Central memory CD8-positive, alpha-beta T cell (primary cell): ENCODE measurements at places on chromosomes 1 and 21.
A peak's percentile ranks its signal among the peaks of the same experiment; 100 is the strongest.

- DNase-seq: no peak
Measured at GRCh38 chr1:33706634-33707255, 157.1 kb upstream of the HMGB4 start.

- no peak for DNase-seq
Measured at GRCh38 chr1:153790966-153791647, 15.9 kb downstream of the SLC27A3 start.

DNA sequence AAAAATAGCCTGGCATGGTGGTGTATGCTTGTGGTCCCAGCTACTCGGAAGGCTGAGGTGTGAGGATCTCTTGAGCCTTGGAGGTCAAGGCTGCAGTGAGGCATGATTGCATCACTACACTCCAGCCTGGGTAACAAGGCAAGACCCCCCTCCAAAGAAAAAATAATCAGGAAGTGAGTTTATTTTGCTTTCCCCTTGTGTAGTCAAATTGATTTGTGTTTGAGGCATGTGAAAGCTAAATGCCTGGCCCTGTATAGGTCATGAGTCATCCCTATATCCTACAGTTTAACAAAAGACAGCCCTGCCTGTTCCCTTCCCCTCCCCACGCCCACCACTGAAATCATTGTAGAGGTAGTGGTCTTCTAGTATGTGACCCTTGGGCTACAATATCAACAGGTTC, 241.4 kb upstream of the JUN start:
- DNase-seq: no peak

- no peak for DNase-seq
Measured at GRCh38 chr1:19065526-19066247, 109.2 kb upstream of the IFFO2 start.

- DNase-seq: no peak
Measured at GRCh38 chr1:60111716-60112115, 38.1 kb upstream of the C1orf87 start.

GRCh38 chr1:12745992-12746323, at the start of gene CFAP107:
Gene CFAP107, plus strand, starts transcription at chr1:12746200. Its CDS starts 231 bp downstream, at chr1:12746431.
- DNase-seq: no peak

- no peak for DNase-seq
Measured at GRCh38 chr1:1889090-1889750, 1.7 kb downstream of the GNB1 start.

- peak; percentile 88 for DNase-seq
Measured at GRCh38 chr1:25562101-25562927, 18.9 kb downstream of the LDLRAP1 start.

DNA sequence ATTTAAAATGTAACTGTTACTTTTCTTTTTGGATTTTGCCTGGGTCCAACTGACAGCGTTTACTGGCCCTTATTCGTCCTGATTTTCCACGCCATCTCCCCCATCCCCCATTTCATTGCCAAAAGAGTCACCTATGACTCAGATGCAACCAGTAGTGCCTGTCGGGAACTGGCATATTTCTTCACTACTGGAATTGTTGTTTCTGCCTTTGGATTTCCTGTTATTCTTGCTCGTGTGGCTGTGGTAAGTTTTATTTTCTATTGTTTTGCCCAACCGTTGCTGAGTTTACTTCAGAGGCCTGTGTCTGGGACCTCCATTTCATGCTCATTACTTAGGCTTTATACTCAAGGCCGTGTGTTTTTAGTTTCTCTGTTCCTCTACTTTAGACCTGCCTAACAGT, 9.3 kb downstream of the LEPR start:
- no peak for DNase-seq

GRCh38 chr1:64935551-64936155, 30.7 kb downstream of the JAK1 start:
- DNase-seq: no peak

- no peak for DNase-seq
Measured at GRCh38 chr1:63466759-63467158, 56.3 kb downstream of the ITGB3BP start.

DNA sequence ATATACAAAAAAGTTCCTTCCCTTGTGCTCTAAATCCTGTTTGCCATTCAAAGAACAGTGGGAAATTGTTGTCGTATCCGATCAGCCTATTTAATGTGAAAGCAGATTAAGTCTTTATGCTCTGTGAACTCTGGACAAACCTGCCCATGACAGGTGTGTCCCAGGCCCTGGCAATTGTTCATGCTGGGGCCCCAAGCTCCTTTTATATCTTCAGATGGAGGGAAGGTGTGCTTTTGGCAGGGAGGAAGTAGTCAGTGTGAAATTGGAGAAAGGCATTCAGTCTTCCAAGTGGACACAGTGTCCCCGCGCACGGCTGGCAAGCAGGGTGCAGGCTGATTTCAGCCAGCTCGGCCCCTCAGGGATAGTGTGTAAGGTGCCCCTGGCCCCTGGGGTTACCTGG, 135.1 kb upstream of the F3 start:
- no peak for DNase-seq

- no peak for DNase-seq
Measured at GRCh38 chr1:116242741-116243140, 130.3 kb upstream of the ATP1A1 start.

- no peak for DNase-seq
Measured at GRCh38 chr1:162023181-162023546, 505 bp downstream of the OLFML2B start.

GRCh38 chr1:42142894-42143675, 10.1 kb upstream of the GUCA2B start:
- no peak for DNase-seq

DNA sequence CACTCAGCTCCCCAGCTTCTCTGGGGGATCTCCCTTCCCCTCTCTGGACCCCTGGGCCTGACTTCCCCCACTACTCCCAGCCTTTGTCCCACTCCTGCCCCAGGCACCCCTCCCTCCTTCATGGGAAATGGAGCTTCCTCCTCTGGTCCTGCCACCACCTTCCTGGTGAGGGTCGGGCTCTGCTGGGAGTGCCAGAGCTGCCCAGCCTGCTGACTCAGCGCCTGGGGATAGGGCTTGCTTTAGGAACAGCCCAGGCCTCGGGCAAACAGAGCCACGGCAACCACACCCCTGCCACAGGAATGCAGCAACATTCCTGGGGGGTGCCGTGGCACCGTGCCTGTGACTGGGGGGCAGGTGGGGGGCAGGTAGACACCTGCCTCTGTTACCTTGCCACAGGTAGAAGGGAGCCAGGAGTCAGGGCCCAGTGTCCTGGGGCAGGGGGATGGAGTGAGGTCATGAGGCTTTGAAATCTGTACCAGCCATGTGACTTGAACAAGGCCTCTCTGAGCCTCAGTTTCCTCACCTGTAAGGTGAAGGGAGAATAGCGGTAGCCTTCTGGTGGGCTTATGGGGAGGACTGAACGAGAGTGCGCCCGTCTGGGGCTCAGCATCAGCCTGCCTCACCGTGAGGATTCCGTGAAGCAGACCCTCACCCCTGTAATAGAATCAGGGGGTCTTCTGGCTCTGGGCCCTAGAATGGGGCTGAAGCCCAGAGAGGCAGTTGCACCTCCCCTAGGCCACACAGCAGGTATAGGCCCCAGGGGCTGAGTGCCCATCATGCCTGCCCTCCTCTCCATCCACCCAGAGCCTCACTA, 17.8 kb upstream of the EPHA2 start:
- DNase-seq: no peak

DNA sequence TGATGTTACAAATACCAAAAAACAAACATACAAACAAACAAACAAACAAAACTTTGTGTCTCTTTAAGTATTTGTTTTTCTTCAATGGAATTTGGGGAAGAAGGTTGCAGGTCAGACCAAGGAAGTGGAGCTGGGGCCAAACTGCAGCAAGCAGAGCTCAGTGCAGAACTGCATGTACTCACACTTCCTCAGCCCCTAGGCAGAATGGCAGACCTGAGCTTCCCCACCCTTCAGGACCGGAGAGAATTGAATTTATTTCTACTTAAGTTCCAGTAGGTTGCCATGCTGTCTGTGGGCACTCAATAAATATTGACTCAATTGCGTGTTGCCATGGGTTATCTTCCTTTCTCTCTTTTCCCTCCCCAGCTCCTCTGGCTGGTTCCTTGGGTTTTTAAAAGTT, 173.6 kb downstream of the PTGER3 start:
- no peak for DNase-seq
